ENCODE measurements at places on chromosomes 5 and 9.

DNA sequence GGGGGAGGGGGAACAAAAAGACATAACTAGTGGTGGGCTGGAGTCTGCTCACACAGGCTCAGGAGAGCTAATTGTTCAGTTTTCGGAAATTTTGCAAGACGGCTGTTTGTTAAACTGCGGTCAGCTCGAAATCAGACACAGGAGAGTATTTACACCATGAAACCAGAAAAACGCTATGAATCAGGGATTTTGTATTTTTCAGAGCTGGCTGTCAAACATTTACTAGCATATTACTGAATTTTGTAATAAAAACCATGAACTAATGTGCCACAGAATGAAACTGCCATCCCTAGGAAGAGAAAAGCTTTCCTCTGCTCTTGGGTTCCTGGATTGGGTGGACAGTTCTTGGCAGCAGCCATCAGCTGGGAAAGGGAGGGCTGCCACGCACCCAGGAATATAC, 45.3 kb downstream of the TRPM3 start:
- DNase-seq, result no peak

- DNase-seq, result no peak
Measured at GRCh38 chr9:80131627-80132026, 559.9 kb downstream of the TLE4 start.

DNA sequence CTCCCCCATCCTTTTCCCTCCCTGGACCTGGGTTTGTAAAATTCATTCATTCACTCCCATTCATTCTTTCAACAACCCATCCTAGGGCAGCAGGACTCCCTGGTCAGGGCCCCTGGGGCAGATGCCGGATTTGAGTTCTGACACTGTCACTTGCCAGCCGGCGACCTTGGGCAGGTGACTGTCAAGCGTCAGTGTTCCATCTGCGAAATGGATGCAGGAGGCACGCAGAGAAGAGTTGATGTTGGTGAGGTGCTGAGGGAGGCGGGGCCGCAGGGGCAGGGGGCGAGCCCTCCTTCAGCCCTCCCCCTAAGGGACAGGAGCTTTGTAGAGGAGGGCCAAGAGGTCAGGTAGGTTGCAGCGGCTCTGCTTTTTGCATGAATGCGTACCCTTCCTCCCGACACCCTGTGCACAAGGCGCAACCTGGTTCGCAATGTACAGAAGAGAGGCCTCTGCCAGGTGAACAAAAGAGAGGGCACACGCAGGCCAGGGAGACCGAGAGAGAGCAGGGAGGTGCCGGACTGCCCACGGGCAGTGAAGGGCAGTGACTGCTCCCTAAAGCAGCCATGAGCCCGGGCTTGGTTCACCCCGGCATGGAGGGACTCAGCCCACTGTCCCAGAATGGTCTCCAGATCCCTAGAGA, 128.1 kb downstream of the BARX1 start:
- no peak for DNase-seq

GRCh38 chr5:142796492-142797109, 26.4 kb downstream of the ARHGAP26 start:
- no peak for DNase-seq

- no peak for DNase-seq
Measured at GRCh38 chr5:147558826-147559225, 49.0 kb upstream of the DPYSL3 start.

- no peak for DNase-seq
Measured at GRCh38 chr5:60992871-60993270, 47.9 kb downstream of the NDUFAF2 start.

DNA sequence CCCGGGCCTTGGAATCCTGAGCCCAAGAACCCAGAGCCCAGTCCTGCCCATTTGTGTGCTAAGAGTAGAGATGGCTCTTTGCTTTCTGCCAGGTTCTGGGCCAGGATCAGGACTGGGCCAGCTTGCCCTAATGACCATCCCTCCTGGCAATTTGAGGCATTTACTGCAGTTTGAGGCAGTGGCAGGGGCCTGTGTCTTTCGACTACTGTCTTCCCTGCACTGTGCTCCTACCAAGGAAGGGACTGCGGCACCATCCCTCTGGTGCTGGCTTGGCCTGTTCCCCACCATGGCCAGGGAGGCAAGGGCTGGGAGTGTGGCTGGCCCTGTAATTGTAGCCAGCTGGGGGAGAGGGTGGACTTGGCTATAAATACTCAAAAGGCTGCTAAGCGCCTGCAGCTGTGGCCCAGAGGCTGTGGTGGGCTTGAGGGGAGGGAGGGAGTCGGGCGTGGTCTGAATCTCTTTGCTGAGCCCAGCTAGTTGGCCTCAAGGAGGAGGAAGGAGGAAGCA, 4.6 kb downstream of the ENHO start:
- DNase-seq, result no peak

GRCh38 chr5:131957721-131958441, 12.4 kb upstream of the MEIKIN start:
- DNase-seq, result no peak

DNA sequence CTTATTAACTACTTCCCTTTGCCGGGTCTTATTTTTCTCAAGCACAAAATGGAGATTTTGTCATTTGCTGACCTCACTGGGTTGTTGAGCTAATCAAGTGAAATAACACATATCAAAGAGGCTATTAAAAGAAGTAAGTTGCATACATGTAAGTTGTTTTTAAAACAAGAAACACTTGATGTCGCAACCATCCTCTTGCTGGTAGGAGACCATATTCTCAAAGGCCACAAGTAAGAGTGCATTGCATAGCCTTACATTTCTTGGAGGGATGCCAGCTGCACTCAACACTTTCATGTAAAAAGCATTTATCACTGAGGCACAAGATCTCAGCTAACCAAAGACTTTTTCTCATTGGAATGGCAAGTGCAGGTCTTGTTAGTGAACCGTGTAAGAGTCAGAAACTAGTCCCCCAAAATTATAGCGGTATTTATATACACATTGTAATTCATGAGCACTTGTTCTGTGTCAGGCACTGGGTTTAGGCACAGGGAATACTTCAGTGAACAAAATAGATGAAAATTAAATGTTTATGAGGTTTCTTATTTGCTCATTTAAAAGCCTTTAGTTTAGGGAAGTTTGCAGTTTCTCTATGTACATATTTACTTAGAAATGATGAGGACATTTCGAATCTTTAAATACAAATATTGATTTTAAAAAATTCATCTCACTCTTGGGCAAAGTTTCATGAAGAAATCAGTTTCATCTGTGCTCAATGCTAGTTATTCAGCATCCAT, 72.0 kb downstream of the ZFAND5 start:
- no peak for DNase-seq

GRCh38 chr5:54360089-54360488, 49.7 kb upstream of the ARL15 start:
- DNase-seq, result no peak

- no peak for DNase-seq
Measured at GRCh38 chr5:144369006-144369405, 198.3 kb downstream of the KCTD16 start.

GRCh38 chr5:160175438-160176218, 53.7 kb upstream of the FABP6 start:
- no peak for DNase-seq

- DNase-seq, result no peak
Measured at GRCh38 chr5:36298552-36298951, 3.1 kb downstream of the RANBP3L start.

- DNase-seq, result no peak
Measured at GRCh38 chr5:137825165-137825564, 42.5 kb upstream of the MYOT start.

DNA sequence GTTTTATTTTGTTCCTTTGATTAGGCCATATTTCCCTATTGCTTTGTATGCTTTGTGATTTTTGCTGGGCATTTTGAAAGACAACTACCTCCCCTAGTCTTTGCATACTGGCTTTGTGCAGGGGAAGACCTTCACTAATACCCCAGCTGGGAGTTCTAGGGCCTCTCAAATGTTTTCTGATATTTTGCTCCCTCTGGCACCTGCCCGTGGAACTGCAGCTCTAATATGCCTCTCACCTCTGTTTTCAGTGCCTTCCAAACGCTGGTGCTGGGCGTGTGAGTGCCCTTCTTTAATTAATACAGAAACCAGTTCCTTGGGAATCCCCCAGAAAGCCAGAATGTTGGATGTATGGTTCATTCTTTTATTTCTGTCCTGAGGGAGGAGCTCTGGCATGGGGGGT, 204.5 kb downstream of the COMMD10 start:
- no peak for DNase-seq

GRCh38 chr5:39025456-39025855, 48.7 kb downstream of the RICTOR start:
- DNase-seq, result no peak

- no peak for DNase-seq
Measured at GRCh38 chr9:124765439-124765835, 5.7 kb downstream of the NR6A1 start.

- DNase-seq, result peak; percentile 46
Measured at GRCh38 chr5:151150471-151151262, 6.9 kb downstream of the ANXA6 start.

DNA sequence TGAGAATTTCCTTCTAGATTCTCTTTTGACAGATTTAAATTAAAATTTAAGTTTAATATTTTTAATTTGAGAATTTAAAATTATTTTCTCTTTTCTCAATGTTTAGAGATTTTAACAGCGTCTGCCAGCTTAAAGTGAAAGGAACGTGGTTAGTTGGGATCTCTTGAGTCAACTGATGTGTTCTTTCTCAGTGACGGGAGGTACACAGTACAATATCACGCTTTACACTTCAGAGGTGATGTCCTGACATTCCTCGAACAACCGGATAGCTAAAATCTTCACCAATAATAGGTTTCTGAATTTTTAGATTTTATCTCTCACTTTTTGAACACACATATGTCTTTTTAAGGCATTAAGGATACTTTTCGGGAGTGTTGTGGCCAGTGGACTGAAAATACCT, 81.1 kb downstream of the FAM174A start:
- DNase-seq, result no peak

DNA sequence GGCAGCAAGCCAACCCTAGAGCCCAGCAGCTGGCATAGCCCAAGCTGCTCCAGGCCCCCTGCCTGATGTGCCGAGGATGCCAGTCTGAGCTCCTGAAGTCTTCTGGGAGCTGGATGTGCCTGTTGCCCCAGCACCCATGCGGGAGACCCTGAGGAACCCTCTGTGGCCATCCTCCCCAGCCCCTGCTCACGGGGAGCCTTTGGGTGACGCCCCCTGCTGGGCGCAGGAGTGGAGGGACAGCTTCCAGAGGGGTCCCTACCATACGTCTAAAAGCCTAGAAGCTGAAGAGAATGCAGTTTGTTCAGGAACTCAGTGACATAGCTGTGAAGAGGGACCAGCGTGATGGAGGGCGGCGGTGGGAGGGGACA, 33.1 kb upstream of the MVB12B start:
- DNase-seq, result no peak

DNA sequence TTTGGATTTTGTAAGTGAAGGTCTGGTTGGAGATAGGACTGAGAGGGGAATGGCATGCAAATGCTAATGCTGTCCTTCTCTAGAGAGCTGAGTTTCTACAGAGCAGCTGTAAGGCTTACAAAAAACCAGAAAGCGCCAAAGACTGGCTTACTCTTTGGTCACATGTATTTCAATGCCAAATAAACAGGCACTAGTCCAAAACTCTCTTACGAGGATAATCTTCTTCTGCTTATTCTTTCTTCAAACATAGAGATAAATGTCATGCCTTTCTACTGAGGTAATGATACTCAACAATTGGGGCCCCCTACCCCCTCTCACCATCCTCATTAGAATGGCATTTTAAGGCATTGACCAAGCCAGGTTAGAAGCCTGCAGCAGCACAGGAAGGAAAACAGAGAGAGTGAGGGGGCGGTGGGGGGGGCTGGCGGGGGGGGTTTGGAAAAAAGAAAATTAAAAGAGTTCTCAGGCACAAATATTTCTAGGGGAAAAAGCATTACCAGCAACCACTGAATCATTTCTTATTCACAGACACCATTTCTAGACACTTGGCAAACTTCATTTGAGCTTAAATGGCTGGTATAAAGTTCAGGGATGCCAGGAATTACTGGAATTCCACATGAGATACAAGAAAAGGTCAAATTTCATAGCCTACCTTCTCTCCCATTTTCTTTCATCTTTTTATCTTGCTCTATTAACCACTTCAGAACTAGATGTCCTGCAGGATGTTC, 34.0 kb downstream of the PUM3 start:
- no peak for DNase-seq

DNA sequence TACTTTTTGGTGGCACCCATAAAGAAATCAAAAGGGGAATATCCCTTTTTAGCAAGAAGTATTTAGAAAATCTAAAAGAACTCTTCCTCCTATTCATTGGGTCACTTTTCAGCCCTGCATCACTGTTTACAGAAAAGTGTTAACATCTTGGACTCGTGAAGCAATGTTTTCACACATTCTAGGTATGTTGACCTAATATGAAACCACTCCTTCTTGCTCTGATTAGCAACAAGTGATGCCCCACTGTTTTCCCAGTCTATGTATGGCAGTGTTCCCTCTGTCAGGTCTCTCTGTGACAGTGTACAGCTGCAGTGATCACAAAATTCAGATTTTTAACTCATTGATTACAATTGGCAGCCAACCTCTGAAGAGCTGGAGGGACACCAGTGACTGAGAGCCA, 148.2 kb upstream of the SLC12A2 start:
- no peak for DNase-seq

- no peak for DNase-seq
Measured at GRCh38 chr5:9037048-9037447, 508.8 kb downstream of the SEMA5A start.

DNA sequence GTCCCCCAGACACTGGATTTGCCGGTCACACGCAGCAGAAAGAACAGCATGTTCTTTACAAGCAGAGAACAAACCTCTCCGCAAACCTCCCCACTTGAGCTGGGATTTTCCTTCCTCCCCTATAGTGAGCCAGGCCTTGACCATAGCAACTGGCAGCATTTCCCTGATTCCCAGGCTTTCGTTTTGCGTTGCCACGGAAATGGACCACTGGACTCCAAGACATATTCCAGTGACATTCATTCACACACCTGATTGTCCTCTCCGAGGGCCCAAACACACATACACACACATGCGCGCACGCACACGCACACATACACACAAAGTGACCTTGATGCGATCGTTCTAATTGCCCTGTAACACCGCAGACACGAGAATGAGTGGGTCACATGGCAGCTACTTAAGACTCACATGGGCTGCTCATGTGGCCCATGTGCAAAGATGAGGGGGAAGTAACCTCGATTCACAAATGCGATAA, 80.9 kb upstream of the CPEB4 start:
- DNase-seq, result no peak

- no peak for DNase-seq
Measured at GRCh38 chr5:142637871-142638270, 48.0 kb downstream of the FGF1 start.

GRCh38 chr5:125496393-125496792, 750.0 kb upstream of the ZNF608 start:
- DNase-seq, result no peak

GRCh38 chr9:123614306-123615263, 258.6 kb downstream of the CRB2 start:
- DNase-seq, result no peak

Measured in effector memory CD4-positive, alpha-beta T cell (primary cell).